Activated T-cell treated with anti-CD3 and anti-CD28 coated beads, Interleukin-2, amount 50 U/mL, for 24 hours (primary cell): ENCODE measurements at places on chromosomes 2 and 18.

GRCh38 chr18:13934676-13935075 lies 19.3 kb upstream of the MC2R start:
- no peak for DNase-seq

- DNase-seq: no peak
Observed at GRCh38 chr2:130377491-130377890, 21.6 kb downstream of the PTPN18 start.

DNA sequence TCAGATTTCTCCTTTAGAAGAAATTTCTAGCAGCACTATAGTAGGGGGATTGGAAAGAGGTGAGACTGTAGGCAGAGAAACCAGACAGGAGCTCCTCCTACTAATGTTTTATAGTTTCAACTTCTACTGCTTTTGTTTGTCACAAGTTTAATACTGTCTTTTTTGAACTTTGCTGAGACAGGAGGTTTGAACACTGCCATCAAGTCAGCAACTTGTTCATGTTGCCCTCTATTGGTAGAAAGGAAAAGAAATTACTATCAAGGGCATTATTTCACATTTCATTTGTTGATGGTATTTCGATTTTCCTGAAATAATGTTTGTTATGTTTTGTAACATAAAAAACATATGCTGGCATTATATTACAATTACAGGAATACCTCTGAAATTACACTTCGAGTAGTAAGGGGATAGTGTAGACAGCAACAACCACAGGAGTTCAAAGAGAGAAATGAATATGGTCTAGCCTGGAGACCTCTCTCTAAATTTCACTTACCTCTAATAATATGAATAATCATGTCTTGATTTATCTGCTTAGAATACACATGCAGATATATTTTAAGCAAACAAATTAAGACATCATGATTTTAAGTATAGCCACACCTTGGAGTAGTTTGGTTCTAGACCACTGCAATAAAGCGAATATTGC lies 12.4 kb upstream of the CCDC88A start:
- no peak for DNase-seq

GRCh38 chr2:11942178-11942569 lies 195.7 kb downstream of the LPIN1 start:
- no peak for DNase-seq

GRCh38 chr18:11293794-11294193 lies 144.4 kb upstream of the PIEZO2 start:
- no peak for DNase-seq

DNA sequence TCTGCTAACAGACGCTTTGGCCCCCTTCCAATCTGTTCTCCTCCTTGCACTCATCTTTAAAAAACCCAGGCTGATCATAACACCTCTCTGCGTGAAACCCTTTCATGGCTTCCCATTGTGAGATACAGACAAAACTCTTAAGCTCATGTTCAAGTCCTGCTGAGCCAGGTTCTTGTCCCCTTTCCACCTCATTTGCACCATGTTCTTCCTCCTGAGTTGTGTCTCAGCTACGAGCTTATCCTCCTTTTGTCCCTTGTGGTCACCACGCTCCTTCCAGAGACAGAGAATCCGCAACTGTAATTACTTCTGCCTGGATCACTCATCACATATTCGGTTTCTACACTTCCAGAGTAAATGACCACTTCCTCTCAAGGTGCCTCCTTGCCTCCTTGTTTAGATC lies 238.8 kb downstream of the ACTR3 start:
- no peak for DNase-seq

GRCh38 chr2:142840436-142840835 lies 37.0 kb upstream of the KYNU start:
- no peak for DNase-seq

DNA sequence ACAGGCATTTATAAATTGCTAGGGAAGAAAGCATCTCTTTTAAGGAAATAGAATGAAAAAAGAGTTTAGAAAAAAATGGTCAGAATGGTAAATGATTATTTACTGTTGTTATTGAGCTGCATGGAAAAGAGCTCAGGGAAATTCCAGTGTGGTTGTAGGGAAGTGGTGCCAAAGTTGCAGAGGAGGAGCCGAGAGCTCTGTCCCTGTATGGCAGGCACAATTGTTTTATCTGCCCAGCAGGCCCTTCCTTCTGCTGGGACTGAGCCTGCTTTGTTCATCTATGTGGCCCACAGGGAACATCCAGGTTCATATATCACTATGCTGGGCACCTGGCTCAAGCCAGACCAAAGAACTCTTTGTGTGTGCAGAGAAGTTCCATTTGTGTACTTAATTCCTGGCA lies 80.8 kb upstream of the AGAP1 start:
- DNase-seq: no peak

GRCh38 chr18:78006774-78007260 lies 757.2 kb downstream of the GALR1 start:
- no peak for DNase-seq

GRCh38 chr18:58402247-58402646 lies 226.6 kb downstream of the ALPK2 start:
- no peak for DNase-seq

- DNase-seq: no peak
Observed at GRCh38 chr18:76923485-76924085, 101.2 kb downstream of the ZNF236 start.

GRCh38 chr2:236848501-236848900 lies 237.2 kb upstream of the COPS8 start:
- no peak for DNase-seq

GRCh38 chr18:8858888-8859511 lies 153.6 kb downstream of the MTCL1 start:
- DNase-seq: no peak

- DNase-seq: no peak
Observed at GRCh38 chr2:180848393-180848792, 132.0 kb upstream of the UBE2E3 start.

GRCh38 chr2:215423928-215424540 lies 11.8 kb downstream of the FN1 start:
- no peak for DNase-seq

GRCh38 chr2:190213441-190214335 lies 105.9 kb downstream of the HIBCH start:
- DNase-seq: no peak

DNA sequence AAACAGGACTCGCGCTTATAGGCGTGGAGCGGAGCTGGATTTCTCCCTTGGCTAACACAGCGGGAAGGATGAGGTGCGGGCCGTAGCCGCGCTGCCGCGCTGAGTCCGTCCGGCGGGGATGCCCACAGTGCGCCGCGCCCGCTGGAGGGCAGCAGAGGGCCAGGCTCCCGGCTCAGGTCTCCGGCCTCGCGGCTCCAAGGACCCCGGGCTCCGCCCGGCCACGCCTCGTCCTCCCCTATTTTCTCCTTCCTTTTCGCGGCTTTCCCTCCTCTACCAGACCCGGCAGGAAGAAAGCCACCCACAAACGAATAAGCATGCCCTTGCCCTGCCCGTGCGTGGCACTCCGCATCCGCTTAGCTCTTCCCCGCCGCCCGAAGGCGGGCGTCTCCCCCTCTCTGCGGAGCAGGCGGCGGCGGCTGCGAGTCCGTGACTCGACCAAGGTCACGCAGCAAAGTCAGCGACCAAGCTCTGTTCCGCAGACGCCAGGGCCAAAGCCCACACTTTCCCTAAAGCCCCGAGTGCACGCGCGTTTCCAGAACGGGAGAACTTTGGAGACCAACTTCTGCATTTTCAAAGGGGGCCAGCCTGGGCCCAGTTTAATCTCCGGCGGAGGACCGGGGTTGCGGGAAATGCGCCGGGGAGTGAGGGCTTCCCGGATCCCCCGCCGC lies 48.5 kb downstream of the KCNIP3 start:
- DNase-seq: peak; percentile 81

DNA sequence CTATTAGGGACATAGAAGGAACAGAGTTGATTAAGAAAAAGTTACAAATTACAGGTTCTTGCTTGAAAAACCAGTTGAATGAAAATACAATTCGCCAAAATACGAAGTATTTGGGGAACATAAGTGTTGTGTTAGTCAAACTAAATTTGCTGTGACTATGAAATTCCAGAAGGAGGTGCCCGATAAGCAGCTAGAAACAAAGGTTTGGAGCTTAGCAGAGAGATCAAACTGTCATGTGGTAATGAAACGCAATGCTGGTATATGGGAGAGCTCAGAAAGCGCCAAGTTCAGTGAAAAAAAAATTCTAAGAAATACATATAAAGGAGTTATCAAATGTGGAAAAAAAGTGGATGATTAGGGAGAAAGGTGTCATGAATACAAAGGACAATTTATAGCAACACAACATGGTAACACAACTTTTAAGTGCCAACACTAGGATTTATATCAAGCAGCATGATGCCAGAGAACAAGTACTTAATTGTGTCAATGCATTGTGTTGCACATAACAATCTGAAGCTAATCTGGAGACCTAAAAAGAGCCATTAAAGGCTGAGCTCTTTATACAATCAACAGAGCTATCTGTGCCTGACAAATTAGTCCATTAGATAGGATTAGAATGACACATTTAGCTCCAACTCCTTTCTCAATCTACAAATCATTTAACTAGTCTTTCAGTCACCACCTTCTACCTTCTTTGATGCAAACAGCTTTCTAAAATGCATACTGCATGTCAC lies 31.2 kb downstream of the SMAD2 start:
- DNase-seq: no peak

- peak; percentile 38 for DNase-seq
Observed at GRCh38 chr2:88452565-88452905, at the start of gene FOXI3. FOXI3 (minus strand) TSS chr2:88452693; CDS start chr2:88452535, 158 bp downstream.

DNA sequence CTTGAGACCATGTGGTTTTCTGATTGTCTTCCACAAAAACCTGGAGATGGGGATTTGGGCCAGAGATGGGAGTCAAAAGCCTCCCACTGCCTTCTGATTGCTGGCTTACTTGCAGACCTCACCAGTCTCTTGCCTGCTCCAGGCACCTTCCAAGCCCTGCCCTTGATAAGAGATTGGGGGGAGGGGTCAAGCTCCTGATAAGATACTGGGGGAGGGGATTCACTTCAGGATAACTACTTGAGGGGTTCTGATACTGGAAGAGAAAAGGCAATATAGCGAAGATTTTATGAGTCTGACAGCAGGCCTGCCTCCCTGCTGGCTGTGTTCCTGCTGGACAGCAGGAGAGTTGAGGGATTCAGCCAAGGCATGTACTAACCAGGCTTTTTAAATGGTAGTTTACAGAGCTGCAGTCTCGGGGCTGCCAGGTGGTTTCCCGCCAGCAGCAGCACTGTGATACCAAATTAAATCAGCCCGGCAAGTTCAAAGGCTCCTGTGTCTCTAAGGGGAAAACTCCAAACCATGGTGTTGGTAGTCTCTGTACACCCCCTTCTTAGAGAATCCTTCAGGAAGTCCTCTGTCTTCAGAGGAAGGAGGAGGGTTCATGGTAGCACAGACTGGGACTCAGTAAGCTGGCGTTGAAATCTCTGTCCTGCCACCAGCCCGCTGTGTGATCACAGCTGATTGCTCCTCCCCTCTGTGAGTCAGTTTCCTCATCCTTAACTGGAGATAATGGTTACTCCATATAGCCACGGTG lies 58.3 kb downstream of the FBXO36 start:
- DNase-seq: no peak

DNA sequence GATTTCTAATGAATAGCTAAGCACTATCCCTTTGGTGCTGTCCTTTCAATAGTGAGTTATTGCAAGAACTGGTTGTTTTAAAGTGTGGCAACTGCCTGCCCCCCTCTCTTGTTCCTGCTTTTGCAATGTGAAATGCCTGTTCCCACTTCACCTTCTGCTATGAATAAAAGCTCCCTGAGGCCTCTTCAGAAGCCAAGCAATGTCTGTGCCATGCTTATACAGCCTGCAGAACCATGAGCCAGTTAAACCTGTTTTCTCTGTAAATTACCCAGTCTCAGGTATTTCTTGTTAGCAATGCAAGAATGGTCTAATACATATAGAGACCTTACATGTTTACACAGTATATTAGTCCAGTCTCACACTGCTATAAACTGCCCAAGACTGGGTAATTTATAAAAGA lies 15.0 kb upstream of the METTL21A start:
- no peak for DNase-seq

- DNase-seq: no peak
Observed at GRCh38 chr2:218659988-218660358, 490 bp downstream of the BCS1L start.

GRCh38 chr2:50955081-50955480 lies 76.9 kb downstream of the NRXN1 start:
- DNase-seq: no peak

GRCh38 chr2:175282300-175282699 lies 100.8 kb upstream of the ATP5MC3 start:
- DNase-seq: no peak

DNA sequence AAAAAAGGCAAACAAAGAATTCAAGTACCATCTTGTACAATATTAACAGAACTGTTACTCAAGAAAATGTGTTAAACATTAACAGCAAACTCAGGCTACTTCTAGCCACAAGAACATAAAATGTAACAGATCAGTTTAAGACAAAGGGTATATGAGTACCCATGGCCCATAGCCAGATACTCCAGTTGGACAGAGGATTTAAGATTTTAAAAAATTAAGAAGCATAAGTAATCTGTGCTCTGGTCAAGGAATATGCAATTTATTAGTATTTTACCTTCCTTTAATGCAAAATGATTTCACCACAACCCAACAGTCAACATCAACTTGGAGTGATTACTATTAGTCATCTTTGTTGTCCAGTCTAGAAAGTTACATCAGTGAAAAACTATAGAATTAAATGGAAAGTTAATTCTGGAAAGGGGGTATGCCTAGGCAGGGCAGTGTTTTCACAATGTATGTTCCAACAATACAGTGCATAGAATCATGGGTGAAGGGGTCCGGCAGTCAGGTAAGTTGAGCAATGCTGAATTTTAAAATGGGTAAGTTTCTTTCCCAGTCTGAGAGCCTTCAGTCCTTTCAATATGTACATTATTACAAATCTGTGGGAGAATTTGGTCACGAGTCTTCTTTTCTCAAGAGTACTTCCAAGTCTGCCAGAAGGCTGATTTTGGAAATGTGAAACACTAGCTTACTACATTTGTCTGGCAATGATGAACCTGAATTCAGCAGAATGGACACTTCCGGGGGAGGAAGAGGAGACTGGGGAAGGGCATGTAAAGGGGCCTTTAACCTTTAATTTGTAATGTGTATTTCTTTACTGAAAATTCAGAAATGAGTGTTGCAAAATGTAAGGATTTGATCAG lies 34.5 kb downstream of the SFT2D3 start:
- no peak for DNase-seq

GRCh38 chr2:150133623-150134022 lies 353.8 kb downstream of the RND3 start:
- no peak for DNase-seq

- DNase-seq: no peak
Observed at GRCh38 chr2:208713066-208713745, 306.6 kb downstream of the PTH2R start.

GRCh38 chr2:129004485-129004884 lies 685.8 kb upstream of the HS6ST1 start:
- no peak for DNase-seq
